ENCODE measurements at places on chromosomes 5 and 9.

GRCh38 chr5:138986186-138986800, 111.2 kb upstream of the LRRTM2 start:
- peak; percentile 46 for DNase-seq

- no peak for DNase-seq
Observed at GRCh38 chr9:27474305-27474704, 49.8 kb upstream of the IFNK start.

GRCh38 chr5:53469946-53470687, 10.3 kb upstream of the FST start:
- no peak for DNase-seq

DNA sequence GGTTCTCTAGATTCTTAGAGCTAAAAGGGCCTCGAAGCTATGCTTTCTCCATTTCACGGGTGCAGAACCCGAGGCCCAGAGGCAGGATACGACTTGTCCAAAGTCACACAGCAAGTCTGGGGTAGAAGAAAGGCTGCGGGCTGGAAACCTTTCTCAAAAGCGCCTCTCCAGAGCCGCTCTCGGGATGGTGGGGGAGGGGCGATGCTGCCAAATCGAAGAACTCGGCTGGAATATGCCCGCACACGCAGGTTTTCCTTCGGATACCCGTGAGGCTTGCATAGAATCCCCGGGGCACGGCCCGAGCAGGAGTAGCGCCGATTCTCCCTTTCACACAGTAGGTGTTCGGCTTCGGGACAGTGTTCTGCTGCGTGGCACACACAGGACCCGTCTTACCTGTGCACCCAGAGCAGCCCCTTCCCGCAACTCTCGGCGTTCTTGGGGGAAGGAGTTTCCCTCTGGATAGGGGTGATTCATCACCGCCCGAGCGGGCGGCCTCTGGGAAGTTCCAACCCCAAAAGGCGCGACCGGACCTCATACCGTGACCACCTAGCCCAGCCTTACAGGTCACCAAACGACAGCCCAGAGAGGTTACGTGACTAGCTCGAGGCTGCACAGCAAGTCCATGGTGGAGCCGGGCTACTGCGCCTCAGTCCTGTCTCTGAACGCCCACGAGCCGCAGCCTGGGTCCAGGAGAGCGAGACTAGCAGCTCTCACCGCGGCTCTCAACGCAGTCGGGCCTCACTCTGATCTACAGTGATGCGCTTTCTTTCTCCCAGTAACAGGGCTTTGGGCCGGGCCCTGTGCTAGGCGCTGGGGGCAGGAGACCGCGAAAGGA, 4.1 kb downstream of the PAX5 start:
- no peak for DNase-seq

GRCh38 chr9:134768709-134769351, 111.8 kb upstream of the FCN2 start:
- no peak for DNase-seq

DNA sequence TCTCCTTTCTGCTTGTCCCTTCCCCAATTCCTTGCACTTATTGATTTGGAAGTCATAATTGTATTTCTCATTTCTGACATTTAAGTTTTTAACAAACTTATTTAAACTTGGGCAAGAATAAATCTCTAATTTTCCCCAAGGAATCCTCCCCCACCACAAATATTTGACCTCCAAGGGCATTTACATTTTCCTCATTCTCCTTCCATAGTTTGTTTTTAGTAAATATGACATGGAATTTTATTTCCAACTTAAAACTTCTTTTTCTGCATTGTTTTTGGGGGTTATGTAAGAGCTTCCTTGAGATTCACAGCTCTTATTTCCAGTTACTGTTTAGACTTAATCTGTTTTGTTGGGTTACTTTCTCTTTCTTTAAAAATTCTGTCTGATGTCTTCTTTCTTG, 64.9 kb downstream of the ZNF618 start:
- no peak for DNase-seq

GRCh38 chr9:73125651-73126050, 26.0 kb upstream of the ANXA1 start:
- DNase-seq: no peak

- DNase-seq: no peak
Observed at GRCh38 chr9:69970001-69970533, 73.6 kb upstream of the MAMDC2 start.

- DNase-seq: no peak
Observed at GRCh38 chr5:74995926-74996325, 56.4 kb downstream of the GCNT4 start.

DNA sequence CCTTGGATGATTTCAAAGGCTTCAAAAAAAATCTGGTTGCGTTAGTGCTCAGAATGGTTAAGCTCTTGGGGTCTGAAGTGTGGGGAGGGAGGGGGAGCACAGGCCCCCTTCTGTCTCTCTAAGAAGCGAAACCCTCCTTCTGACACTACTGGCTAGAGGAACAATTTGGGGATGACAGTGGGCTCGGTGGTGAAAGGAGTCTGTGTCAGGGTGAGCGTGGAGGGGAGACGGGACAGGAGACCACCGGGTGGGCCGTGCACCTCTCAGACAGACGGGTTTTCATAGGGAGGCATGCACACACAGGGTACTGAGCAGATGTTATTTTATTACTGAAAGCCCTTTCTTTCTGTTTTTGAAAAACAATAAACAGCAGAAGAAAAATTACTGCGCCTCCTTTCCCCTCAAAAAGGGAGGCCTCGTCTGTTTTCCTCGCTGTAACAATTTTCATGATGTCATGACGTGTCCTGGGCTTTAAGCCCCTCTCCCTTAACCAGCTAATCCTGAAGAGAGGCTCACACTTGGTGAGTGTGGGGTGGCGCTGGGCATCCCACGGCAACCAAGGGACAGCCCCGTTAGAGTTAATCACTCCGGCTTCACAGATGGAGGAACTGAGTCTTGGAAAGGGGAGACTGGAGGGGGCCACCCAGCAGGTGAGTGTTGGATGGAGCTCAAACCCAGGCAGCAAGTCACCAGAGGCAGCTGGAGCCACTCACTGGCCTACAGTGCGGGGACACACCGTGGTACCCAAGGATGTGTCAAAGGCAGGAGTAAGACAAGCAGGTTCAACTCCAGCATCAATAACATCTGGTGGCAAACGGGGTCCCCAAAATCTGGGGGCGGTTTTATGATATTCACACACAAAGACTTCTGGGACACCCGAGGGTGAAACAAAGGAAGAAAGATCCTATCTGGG, 53.4 kb downstream of the PTCH1 start:
- no peak for DNase-seq

GRCh38 chr9:69389437-69389995, 64.5 kb downstream of the ENTREP1 start:
- DNase-seq: no peak

GRCh38 chr9:77712533-77713130, 64.5 kb upstream of the GNA14 start:
- peak; percentile 37 for DNase-seq

GRCh38 chr5:67350618-67351201, 154.1 kb upstream of the CD180 start:
- DNase-seq: peak; percentile 49

GRCh38 chr5:56422076-56422762, 189.1 kb upstream of the ANKRD55 start:
- DNase-seq: no peak

- DNase-seq: no peak
Observed at GRCh38 chr9:124297551-124297901, 39.8 kb downstream of the NEK6 start.

- DNase-seq: peak; percentile 62
Observed at GRCh38 chr5:139710319-139711066, 62.3 kb downstream of the CXXC5 start.

DNA sequence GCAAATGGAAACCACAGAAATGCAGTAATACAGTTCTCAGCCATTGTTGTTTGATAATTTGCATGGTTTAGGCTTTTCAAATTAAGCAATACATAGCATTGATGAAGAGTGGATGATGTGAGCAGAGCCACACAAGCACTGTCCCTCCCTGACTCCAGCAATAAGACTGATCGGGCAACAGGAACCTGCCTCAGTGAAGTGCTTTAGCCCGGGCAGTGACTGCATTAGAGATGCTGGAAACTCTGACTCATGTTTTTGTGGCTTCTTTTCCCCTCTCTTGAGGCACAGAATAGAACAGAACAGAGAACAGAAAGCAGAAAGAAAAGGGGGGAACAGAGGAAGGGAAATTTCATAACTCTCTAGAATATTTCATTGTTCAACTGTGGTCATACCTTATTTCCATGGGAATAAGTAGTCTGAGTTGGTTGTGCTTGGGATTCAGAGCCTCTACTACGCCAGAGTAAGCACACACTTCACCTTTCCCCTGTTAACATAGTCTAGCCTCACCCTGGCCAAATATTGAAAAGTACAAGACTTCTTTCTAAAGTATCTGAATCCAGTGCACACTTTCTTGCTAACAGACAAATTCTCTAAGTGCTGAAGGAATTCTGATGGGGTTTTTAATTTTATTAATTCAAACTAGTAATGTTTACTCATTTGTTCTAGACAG, 164.8 kb upstream of the VCAN start:
- no peak for DNase-seq

DNA sequence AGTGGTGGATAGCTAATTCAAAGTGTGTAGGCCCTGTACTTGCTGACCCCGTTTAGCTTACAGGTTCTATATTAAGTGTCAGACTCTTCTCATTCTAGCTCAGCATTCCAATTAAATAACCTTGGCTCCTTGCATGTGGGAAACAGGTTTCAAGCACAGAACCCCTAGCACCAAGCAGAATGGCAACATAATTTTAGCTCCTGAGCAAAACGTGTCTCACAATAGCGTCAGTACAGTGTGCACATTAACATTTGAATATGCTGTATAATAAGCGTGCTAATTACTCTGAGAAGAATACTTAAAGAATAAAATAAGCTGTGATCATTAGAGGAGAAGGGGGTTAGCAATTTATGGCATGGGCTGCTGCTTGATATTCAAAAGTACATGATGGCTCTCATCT, 21.0 kb upstream of the ANP32B start:
- no peak for DNase-seq

- no peak for DNase-seq
Observed at GRCh38 chr5:57717555-57717954, 234.9 kb upstream of the ACTBL2 start.

DNA sequence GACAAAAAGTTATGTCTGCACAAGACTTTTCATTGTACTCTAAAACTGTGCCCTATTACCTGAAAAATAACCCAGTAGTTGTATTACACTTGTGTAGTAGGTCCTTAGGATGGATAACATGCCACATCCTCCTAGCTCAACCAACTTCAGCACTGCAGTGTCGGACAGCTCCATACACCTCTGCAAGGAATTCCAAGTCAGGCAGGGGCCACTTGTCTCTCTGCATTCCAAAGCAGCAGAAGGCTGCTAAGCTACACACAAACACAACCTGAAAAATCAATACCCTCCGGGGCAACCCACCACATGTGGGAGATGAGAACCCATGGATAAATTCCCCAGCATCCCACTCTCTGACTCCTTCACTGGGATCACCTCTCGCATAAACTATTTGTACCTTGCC, 50.2 kb downstream of the MED10 start:
- DNase-seq: no peak

DNA sequence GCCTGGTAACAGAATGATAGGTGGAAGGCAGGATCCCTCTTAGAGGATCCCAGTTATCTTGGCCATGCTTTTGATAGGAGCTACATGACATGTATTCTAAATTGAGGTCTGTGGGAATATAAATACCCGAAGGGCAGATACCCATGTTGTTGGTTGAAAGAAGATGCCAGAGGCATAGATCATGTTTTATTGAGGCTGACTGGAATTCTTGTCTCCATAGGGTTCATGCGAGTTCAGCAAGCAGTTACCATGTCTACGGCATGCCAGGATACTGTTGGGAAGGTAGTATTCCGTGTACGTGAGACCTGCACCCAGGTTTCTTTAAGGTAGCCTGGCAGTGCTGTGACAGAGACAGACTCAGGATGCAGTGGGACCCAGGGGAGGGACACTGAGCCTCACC, 230.7 kb downstream of the NR3C1 start:
- no peak for DNase-seq

DNA sequence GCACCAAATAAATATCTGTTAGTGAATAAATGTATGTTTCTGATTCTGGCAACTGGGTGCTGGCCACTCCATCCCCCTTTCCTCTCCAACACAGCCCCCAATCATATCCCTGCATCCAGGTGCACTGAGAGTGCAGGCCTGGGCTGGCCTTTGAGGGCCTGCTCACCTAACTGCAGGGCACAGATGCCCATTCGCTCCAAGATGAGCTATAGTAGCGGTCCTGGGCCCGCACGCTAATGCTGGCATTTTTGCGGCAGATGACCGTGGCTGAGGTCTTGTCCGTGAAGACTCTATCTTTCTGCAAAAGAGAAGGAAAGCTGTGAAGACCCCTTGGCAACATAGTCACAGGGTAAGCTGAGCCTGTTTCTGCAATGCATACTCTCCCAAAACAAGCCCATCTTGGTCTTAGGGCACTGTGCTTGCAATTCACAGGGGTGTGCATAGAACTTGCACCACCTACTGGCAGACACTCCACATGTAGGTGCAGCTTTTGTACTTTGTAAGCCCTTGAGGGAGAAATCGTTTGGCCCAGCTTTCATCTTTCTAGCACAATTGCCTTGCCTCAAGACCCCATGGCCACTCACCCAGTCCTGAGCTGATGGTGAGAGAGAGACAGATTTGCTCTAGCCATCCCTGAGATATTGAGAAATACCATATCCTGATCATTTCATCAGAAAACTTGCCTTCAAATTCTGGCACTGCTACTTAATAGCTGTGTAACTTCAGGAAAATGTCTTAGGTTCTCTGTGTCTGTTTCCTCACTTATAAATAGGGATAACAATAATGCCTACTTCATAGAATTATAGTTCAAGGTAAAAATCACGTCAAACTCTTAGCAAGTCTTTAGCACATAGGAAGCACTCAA, 13.5 kb downstream of the IL12B start:
- DNase-seq: peak; percentile 52

DNA sequence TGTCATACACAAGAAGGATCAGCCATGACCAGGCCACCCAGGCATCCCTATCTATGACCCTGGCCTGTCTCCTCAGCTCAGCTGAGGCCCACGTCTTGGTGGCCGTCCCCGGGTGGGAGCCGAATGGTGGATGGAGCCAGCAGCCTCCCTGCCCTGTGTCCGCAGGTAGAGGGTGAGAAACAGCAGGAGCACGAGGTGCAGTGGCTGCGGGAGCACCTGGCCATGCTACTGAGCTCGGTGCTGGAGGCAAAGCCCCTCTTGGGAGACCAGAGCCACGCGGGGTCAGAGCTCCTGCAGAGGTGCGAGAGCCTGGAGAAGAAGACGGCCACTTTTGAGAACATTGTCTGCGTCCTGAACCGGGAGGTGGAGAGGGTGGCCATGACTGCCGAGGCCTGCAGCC, 24.5 kb downstream of the FBXW5 start:
- DNase-seq: no peak

- no peak for DNase-seq
Observed at GRCh38 chr5:65483546-65484346, 2.0 kb upstream of the ADAMTS6 start.
